Subcutaneous preadipocyte (primary cell): ENCODE measurements at places on chromosomes 7 and 10. TPM values are rescaled to one million over a fixed set of nuclear protein-coding genes. Genes with fewer than 3 reads are reported as not detected.

Gene HOXA10
- 9.9 and 11.3 TPM in 2 replicates for total RNA-seq

Gene DIP2C
- total RNA-seq, result 12.1 and 12.5 TPM in 2 replicates

Gene NUDT1
- 26.6 and 36.0 TPM in 2 replicates for total RNA-seq

Gene GUSB
- total RNA-seq, result 26.5 and 27.6 TPM in 2 replicates

Gene CFAP69
- total RNA-seq, result 7.7 and 8.8 TPM in 2 replicates

Gene MNX1
- total RNA-seq, result not detected in 2 replicates

Gene FIGNL1
- total RNA-seq, result 16.2 and 33.0 TPM in 2 replicates

Gene EPO
- total RNA-seq, result not detected in 2 replicates

Gene GDF10
- total RNA-seq, result under 0.01 TPM in 1 of 2 replicates, not detected in the other

Gene APBB1IP
- 2.9 and 12.9 TPM in 2 replicates for total RNA-seq

Gene STOX1
- under 0.01 TPM in 2 replicates for total RNA-seq

Gene FAM25C
- total RNA-seq, result not detected in 2 replicates

Gene MBL2
- not detected in 2 replicates for total RNA-seq

Gene TMEM229A
- total RNA-seq, result not detected in 2 replicates

Gene SLC18A2
- not detected in 2 replicates for total RNA-seq

Gene DTX2
- 9.6 and 11.1 TPM in 2 replicates for total RNA-seq

Gene SVOPL
- total RNA-seq, result not detected in 2 replicates

Gene EMX2
- 1.1 and 3.1 TPM in 2 replicates for total RNA-seq

Gene UFSP1
- total RNA-seq, result 7.7 and 9.2 TPM in 2 replicates

Gene AQP1
- total RNA-seq, result 1.6 and 11.4 TPM in 2 replicates

Gene CFAP46
- 0.37 and 0.39 TPM in 2 replicates for total RNA-seq

Gene RPP38
- total RNA-seq, result 13.1 and 16.9 TPM in 2 replicates

Gene BTBD16
- not detected in 2 replicates for total RNA-seq

Gene SAP25
- total RNA-seq, result 0.20 TPM in 1 of 2 replicates, not detected in the other

Gene FKBP9
- 159 and 248 TPM in 2 replicates for total RNA-seq

Gene CPA2
- not detected in 2 replicates for total RNA-seq

Gene OR2A1
- under 0.01 and 0.37 TPM in 2 replicates for total RNA-seq

Gene RARRES2
- not detected in 2 replicates for total RNA-seq

Gene NUP42
- total RNA-seq, result 20.6 and 30.3 TPM in 2 replicates

Gene ZNF212
- total RNA-seq, result 4.4 and 4.5 TPM in 2 replicates

Gene CCNY
- 38.9 and 51.2 TPM in 2 replicates for total RNA-seq

Gene HIPK2
- total RNA-seq, result 27.6 and 30.7 TPM in 2 replicates

Gene ENO4
- total RNA-seq, result under 0.01 TPM in 1 of 2 replicates, not detected in the other

Gene FOXI2
- total RNA-seq, result not detected in 2 replicates

Gene CDH23
- total RNA-seq, result 0.20 and 0.37 TPM in 2 replicates

Gene SOSTDC1
- total RNA-seq, result not detected in 2 replicates

Gene TMEM184A
- 0.39 TPM in 1 of 2 replicates, not detected in the other for total RNA-seq

Gene LEP
- under 0.01 TPM in 1 of 2 replicates, not detected in the other for total RNA-seq

Gene GPER1
- total RNA-seq, result 4.1 and 8.5 TPM in 2 replicates

Gene DRGX
- not detected in 2 replicates for total RNA-seq

Gene IL6
- total RNA-seq, result 1.1 and 1.2 TPM in 2 replicates

Gene NKX6-2
- not detected in 2 replicates for total RNA-seq

Gene CHST12
- total RNA-seq, result 1.8 and 2.7 TPM in 2 replicates

Gene PLXNA4
- total RNA-seq, result 2.2 TPM in 2 replicates

Gene STN1
- total RNA-seq, result 46.7 and 48.9 TPM in 2 replicates

Gene ENTPD1
- total RNA-seq, result 0.37 TPM in 1 of 2 replicates, not detected in the other

Gene WDR91
- total RNA-seq, result 5.1 and 6.1 TPM in 2 replicates
